ENCODE measurements at places on chromosomes 12 and 14. TPM values are rescaled to one million over a fixed set of nuclear protein-coding genes. Genes with fewer than 3 reads are reported as not detected.

KRT82 gene
- total RNA-seq, result not detected

STYK1 gene
- total RNA-seq, result 0.23 TPM

CIDEB gene
- total RNA-seq, result 0.47 TPM

CACNA1C gene
- total RNA-seq, result 0.03 TPM

YBX3 gene
- 271 TPM for total RNA-seq

Data from A549 treated with CpdA at 1 μM for 4 hours (cell line).